ENCODE measurements at places on chromosomes 16 and 17.

DNA sequence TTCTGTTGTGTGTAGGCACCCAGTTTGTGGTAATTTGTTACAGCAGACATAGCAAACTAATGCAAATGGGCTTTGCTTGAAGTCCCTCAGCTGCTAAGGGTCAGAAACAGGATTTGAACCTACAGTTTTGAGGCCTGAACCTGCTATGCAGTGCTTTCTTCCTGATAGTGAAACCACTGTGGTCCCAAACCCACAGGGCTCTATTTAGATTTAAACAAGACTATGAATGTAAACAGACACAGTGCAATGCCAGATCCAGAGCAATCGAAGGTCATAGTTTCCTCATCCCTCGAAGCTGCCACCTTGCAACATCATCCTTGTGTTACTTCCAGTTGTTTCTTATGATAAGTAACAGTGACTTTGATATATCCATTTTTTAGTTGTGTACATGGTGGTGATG lies 630.2 kb downstream of the WWOX start:
- DNase-seq, result no peak

- no peak for DNase-seq
Observed at GRCh38 chr16:24819462-24820040, 26.2 kb upstream of the SLC5A11 start.

DNA sequence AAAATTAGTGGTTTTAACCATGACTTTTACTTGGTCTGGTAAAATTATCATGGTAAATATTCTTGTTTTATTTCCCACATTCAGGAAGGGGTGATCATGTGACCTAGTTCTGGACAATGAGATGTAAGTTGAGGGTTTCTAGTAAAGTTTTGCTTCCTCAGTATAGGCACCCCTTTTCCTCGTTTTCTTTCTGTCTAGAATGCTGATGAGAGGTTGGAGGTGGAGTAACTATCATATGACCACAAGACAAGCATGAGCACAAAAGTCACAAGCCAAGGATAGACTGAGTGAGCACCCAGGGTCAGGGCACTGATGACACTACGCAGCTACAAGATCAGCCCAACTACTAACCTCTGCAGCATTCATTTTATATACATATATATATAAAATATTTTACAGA lies 53.9 kb downstream of the MYO1D start:
- no peak for DNase-seq

DNA sequence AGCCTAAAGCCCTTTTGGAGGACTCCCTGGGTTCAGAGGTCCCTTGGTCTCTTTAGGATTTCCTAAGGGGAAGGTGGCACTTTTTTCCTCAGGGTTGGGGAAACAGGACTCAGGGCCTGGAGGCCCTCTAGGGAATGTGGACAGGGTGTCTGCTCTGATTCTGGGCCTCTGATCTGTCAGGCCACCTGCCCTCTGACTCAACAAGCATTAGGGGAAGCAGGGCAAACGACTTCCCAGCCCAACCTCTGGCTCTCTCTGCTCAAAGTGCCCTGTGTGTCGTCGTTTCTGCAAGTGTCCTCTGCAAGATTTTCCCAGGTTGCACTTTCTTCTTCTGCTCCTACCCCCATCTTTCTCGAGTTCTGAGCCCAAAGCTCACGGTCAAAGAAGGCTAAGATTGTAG lies 6.6 kb upstream of the IGFBP4 start:
- no peak for DNase-seq

- no peak for DNase-seq
Observed at GRCh38 chr17:15891318-15891717, 53.6 kb upstream of the ADORA2B start.

DNA sequence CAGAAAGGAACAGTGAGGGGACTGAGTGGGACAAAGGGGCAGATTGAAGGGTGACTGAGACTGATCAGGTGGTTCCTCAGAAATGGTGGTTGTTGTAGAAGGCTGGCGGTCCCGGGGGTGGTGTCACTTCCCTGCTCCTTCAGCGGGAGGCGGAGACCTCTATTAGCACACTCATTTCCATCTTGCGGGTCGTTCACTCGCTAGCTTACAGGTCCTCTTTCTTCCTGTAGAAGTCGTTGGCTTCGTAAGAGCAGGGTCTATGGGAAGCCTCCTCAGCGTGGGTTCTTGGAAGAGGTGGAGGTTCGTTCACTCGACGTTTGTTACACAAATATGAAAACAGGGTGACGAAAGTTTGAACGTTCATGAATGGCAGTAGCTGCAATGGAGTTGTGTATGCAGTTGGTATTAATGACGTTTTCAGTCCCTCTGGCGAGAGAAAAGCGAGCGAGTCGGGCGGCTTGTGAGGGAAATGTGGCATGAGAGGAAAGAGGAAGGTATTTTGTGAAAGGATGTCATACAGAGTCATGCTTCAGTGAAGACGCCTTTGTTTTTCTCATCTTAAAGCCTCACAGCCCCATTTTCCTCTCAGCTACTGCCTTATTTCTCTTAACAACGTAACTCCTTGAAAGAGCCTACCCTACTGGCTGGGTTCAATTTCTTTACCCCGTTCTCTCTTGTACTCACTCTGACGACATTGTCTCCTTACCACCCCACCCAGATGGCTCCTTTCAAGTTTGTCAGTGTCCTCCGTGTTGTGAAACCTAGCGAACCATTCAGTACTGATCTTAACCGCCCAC lies 667 bp downstream of the EFCAB13 start:
- peak; percentile 26 for DNase-seq

DNA sequence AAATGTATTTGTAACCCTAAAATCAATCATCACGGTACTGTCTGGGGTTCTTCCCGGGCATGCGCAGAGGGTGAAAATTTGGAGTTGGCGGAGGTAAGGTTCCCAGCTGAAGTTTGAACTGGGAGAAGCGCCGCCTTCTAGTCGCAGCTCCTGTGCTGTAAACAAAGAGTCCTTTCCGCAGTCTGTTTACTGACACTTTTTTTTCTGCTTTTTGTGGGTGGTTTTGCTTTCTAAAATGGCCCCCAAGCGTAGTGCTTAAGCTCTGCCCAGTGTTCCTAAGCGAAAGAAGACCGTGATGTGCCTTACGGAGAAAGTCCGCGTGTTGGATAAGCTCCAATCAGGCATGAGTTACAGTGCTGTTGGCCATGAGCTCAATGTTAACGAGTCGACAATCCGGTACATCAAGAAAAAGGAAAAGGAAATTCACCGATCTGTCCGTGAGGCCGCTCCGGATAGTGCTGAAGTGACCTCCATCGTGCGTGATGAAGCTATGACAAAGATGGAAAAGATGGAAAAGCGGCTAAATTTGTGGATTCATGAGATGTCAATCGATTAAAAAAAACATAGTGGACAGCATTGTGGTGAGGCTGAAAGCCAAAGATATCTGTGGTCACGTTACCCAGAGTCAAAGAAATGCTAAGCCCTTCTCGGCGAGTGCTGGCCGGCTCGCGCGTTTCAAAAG lies 570 bp upstream of the CFDP1 start:
- DNase-seq, result no peak

GRCh38 chr17:3027786-3028532 lies 35.4 kb downstream of the OR1D5 start:
- DNase-seq, result no peak

DNA sequence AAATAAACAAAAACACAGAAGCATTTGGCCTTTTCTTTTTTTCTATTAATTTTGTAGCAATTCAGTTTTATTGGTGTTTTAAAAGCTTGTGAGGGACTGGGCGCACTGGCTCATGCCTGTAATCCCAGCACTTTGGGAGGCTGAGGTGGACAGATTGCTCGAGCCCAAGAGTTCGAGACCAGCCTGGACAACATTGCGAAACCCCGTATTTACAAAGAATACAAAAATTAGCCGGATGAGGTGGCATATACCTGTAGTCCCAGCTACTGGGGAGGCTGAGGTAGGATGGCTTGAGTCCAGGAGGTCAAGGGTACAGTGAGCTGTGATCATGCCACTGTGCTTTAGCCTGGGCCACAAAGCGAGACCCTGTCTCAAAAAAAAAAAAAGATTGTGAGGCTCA lies 53.4 kb downstream of the SEC14L1 start:
- no peak for DNase-seq

GRCh38 chr17:13562271-13562800 lies 39.4 kb downstream of the HS3ST3A1 start:
- DNase-seq, result no peak

DNA sequence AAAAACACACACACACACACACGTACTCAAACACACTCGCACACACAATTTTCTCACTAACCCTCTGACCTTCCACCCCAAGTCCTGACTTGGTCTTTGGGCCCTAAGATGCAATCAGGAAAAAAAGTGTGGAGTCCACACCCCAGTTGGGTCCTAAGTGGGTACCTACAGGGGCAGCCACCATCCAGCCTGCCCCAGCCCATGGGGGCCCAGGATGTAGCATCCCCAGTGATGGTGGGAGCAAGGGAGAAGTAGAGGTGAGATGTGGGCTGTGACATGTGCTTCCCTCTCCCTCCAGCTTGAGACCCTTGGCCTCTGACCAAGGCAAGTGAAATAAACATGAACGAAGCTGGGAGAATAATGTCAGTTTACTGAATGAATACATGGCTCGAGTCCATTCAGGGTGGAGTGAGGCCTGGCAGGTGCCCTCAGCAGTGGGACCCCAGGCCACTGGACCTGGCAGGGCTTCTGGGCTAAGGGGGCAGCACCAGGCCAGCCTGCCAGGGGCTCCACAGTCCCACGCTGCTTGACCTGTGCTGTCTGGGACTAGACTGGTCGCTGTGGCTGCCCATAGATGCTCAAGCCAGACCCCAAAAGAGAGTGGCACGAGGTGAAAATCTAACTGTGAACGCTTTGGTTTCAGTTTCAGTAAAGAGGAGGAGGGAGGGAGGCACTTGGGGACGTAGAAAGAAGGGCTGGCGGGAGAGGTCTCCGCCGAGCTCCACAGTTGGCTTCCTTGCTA lies 73.7 kb downstream of the MRC2 start:
- no peak for DNase-seq

DNA sequence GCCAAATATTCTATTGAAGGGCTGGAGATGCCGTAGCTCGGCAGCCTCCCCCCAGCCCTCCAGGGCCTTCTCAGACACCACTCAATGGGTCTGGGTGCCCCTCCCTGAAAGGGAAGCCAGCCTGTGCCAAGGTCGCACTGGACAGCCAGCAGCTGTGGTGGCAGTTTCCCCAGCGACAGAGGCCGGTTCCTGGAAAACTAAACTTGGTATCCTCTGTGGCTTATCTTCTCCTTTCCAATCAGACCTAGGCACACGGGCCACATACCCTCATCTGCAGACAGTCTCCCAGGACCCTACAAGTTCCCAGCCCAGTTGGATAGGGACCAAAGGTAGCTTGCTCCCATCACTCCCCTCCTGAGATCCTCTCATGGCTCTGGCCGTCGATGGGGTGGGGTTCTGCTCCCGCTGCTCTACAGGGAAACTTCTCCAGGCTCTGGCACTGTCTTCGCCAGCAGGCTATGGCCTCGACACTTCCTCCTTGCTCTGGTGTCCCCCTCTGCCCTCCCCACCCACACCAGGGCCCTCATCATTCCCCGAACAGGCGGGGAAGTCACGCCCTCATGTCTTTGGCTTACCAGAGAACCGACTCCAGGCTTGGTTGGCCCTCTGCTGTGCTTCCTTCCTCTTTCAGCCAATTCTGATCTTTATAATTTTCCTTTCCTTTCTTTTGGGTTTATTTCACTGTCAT lies 18.3 kb upstream of the IL21R start:
- no peak for DNase-seq

GRCh38 chr17:29131814-29132682 lies 48.1 kb downstream of the MYO18A start:
- DNase-seq, result no peak

GRCh38 chr16:9012330-9012729 lies 48.6 kb upstream of the USP7 start:
- no peak for DNase-seq

GRCh38 chr17:49646391-49647255 lies 31.3 kb downstream of the SPOP start:
- DNase-seq, result peak; percentile 47

GRCh38 chr16:7211781-7212180 lies 120.9 kb upstream of the RBFOX1 start:
- no peak for DNase-seq

- no peak for DNase-seq
Observed at GRCh38 chr17:77474292-77474988, 333.7 kb downstream of the SEC14L1 start.

GRCh38 chr16:81040131-81040530 lies 4.5 kb downstream of the ATMIN start:
- DNase-seq, result no peak

DNA sequence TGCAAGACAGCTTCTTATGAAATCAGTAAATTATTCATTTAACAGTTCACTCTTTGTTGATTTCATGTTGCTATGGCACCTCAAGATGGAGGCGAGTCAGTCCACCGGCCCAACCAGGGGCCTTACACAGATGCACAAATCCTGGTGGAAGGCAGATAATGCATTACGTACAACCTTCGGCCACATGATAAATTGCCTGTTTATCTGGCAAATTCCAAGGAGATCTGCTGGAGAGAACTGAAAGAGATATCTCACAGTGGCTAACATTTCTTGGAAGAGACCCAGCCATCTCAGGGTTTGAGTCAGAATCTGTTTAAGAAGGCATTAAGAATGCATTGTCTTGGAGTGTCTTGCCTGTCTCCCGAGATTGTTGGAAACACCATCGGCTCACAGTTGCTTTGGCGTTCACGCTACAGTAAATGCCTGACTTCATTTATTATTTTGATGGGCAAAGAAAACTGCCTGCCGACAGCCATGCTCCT lies 225.6 kb downstream of the MSI2 start:
- DNase-seq, result no peak

- no peak for DNase-seq
Observed at GRCh38 chr17:7001318-7001961, 5.6 kb downstream of the ALOX12 start.

- no peak for DNase-seq
Observed at GRCh38 chr17:79452706-79453105, 158.1 kb downstream of the RBFOX3 start.

GRCh38 chr17:81976332-81977210 lies 858 bp upstream of the ASPSCR1 start:
- DNase-seq, result peak; percentile 24

DNA sequence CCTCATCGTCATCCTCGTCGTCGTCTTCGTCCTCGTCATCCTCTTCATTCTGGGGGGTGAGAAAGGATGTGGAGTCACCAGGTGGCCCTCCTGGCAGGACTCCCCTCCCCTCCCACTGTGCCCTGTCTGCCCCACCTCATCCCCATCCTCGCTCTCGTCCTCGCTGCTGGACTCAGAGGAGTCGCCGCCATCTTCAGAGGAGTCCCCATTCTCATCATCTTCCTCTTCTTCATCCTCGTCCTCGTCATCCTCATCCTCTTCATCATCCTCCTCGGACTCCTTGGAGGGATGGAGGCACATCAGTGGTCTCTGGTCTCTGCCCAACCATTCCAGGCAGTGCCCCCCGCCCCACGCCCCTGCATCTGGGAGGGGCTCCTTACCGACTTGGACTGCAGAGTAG lies 7.6 kb upstream of the ATXN7L3 start:
- no peak for DNase-seq

GRCh38 chr17:8066841-8067775 lies 20.4 kb downstream of the ALOX12B start:
- no peak for DNase-seq

DNA sequence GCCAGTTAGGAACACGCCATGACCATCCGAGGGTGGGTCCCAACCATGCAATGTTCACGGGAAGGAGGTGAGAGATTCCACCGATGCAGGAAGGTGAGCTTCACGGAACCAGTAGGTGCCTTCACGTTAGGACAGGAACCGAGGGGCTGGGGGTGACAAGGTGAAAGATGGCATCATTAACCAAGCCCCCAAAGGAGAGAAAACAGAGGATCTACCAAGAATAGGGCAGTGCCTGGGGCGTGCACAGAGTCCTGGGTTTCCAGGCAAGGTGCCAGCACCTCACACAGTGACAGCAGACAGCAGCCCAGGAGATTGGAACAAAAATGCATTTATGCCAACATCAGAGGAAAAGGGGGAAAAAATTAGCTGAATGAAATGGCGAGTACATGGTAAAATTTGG lies 137.9 kb downstream of the GSG1L start:
- no peak for DNase-seq

- no peak for DNase-seq
Observed at GRCh38 chr16:31436221-31437045, 6.2 kb downstream of the ZNF843 start.
